ENCODE measurements at places on chromosomes 1 and 21.
A peak's percentile ranks its signal among the peaks of the same experiment; 100 is the strongest.

- DNase-seq: no peak
Observed at GRCh38 chr1:108034396-108034795, 69.4 kb upstream of the VAV3 start.

DNA sequence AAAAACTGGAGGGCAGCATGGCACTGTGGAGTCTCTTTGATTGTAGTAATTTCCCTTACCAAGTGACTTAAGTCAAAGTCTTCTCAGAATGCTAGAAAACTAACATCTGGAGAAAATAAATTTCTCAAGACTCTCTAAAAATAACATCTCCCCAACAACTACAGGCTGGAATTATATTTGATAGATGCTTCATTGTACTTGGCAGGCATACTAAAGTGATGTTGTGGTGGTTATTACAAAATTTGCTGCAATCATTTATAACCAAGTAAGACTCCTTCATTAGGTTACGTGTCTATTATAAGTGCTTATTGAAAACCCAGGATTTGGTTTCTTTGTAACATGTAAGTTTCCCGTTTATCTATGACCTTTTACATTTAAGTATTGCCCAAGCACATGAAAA, 132.9 kb upstream of the NRIP1 start:
- no peak for DNase-seq

DNA sequence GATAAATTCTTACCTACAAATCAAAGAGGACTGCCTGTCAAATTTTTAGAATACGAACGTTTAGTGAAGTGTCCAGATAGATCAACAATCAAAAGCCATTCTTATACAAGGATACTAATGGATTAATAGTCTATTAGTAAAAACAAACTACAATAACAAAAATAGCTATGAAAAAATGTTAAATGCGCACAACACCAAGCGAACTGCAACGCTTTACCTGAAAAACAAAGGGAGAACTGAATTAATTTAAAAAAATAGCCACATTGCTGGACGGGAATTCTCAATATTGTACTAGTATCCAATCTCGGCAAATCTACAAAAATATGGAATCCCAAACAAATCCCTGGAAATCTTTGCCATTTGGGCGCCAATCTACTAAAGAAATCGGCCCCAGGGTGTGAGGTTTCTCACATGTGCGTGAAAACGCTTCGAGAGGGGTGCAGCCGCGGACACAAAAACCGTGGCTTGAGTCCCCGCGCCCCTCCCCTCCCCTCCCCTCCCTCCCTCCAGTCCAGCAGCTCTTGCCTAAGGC, 55.6 kb downstream of the TRAF5 start:
- no peak for DNase-seq

DNA sequence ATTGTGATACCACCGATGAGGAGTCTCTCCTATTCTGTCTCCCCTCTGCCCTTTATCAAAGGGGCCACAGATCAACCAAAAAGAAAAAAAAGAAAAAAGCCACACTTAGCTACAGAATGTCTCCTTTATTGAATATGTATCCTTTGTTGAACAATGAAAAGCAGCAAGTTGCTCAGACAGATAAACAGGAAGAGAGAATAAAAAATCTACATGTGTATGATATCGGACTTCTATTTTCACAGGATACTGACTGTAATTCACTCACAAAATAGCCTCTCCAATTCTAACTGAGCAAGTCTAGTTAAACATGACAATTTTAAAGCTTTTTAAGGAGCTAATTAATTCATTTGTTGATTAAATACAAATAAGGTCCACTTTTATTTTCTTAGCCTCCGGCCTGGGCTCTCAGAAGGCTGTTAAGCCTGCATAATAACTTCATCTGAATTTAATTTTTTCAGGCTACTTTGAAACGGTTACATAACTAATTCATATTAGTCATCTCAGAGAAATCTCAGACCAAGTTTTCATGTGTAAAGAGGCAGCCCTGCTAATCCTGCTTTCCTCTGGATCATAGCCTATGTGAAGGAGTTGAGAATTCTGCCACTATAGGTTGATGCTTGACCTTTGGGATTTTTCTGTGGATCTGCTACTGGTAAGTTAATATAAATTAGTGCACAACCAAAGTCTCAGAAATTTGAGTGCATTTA, 304.1 kb upstream of the NR5A2 start:
- no peak for DNase-seq

DNA sequence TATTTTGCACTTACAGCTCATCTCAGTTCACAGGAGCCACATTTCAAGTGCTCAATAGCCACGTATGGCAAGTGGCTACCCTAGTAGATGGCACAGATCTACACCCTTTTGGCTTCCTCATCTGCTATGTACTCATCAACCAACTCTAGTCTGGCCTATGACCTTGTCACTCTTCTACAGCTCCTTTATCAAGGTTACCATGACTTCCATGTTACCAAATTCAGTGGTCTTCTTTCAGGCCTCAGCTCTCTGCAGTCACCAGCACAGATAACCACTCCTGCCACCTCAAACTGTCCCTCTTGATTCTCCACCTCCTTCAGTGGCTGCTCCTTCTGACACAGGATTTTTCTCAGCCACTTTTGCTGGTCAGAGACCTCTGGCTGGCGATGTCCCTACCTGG, 11.7 kb upstream of the USP48 start:
- DNase-seq: no peak

GRCh38 chr1:212578041-212578440, 30.5 kb upstream of the ATF3 start:
- no peak for DNase-seq

- DNase-seq: no peak
Observed at GRCh38 chr21:46205166-46205565, 20.9 kb upstream of the SPATC1L start.

GRCh38 chr1:100565533-100565932, 27.6 kb downstream of the GPR88 start:
- no peak for DNase-seq

DNA sequence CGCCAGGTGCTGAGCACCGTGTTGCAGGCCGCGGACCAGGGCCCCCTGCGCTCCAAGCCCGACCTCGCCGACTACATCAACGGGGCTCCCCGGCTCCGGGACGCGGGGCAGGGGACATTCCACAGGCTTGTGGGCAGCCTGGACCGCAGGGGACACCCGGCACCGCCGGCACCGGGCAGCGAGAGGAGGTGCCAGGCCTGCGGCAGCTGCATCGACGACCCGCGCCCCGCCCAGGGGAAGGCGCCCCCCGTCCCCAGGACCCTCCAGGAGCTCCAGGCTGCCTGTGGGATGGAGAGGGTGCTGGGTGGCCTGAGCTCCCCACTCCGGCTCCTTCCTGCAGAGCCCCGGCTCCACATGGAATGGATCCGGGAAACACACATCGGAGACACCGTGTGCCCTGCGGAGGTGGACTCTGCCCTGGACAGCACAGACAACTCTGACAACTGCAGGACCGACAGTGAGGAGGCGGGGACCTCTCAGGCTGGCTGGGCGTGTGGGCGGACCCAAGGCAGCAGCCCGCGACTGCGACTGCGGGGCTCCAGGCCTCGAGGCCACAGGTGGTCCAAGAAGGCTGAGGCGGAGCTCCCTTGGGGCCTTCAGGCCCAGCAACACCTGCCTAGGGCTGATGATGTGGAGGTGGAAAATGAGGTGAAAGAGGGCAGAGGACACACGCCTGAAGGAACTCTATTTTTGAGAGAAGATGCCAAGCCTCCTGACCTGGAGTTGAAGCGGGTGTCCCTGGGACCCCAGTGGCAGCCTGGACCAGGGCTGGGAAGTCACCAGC, 22.8 kb downstream of the KIAA1614 start:
- DNase-seq: peak; percentile 35

GRCh38 chr1:9233241-9233941, 1.2 kb upstream of the H6PD start:
- no peak for DNase-seq
